ENCODE measurements at places on chromosomes 16 and 17. TPM values are rescaled to one million over a fixed set of nuclear protein-coding genes. Genes with fewer than 3 reads are reported as not detected.

Gene GNAO1
- total RNA-seq: 0.22 TPM

Gene TEDC2
- 28.8 TPM for total RNA-seq

Gene GP2
- total RNA-seq: not detected

Gene GPRC5C
- total RNA-seq: 0.72 TPM

Gene DBNDD1
- 0.72 TPM for total RNA-seq

Gene NPIPA7
- total RNA-seq: 1.0 TPM

Gene POLG2
- 10.5 TPM for total RNA-seq

Gene SOST
- not detected for total RNA-seq

Gene C16orf96
- under 0.01 TPM for total RNA-seq

Gene C17orf113
- under 0.01 TPM for total RNA-seq

Gene RASL10B
- 3.7 TPM for total RNA-seq

Gene CTRB2
- total RNA-seq: not detected
